Fibroblast of villous mesenchyme (primary cell): ENCODE measurements at places on chromosomes 16 and 17. TPM values are rescaled to one million over a fixed set of nuclear protein-coding genes. Genes with fewer than 3 reads are reported as not detected.

GRCh38 chr16:28011971-28012445 lies 51.5 kb downstream of the GSG1L start:
- peak; percentile 14 for DNase-seq

GRCh38 chr16:57061084-57061905 lies 31.1 kb upstream of the CPNE2 start:
- DNase-seq, result peak; percentile 81

DNA sequence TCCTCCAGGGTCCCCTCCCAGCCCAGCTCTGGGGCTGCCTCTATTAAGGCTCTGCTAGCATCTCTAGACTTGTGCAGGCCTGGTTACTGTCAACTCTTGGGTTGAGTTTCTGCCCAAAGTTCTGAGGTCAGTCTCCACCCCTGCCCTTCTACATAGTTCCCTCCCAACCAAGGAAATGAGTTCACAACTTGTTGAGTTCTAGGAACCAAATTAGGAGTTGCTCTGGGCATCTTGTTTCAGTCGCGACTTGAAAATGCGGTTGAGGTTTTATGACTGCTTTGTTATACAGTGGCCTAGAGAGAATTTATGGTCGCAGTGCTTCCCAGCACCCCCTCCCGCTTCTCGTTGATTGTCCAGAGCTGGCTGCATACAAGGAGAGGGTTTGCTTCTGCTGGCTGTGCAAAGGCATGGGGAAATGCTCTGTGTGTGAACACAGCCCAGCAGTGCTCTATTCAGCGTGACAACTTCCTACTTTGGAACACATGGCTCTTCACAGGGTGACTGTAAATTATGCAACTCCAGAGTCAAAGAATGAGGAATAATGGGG lies 20.2 kb downstream of the GNAO1 start:
- DNase-seq, result peak; percentile 1

DNA sequence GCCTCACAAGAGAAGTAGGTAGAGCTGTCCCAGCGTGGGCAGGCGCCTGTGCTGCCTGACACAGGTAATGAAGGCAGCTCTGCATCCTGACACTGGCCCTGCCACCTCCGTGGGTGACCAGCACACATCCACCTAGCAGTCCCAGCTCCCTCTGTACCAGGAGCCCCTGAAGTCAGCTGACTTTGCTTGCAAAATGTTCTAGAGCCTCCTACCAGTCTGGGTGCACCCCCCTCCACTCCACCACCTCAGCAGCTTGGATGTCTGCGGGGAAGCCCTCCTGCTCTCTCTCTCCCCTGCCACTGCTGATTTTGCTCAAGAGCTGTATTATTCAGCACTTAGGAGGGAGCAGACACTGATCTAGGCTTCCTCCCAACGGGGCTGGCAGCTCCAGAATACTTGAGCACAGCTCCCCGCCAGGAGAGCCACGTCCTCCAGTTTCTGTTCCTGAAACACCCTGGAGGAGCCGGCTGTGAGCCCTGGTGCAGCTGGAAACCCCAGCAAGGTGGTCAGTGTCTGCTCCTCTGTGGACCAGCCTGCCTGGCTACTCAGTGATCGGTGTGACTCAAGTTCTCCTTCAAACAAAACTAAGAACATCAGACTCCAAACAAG lies 1.0 kb downstream of the RNF166 start:
- peak; percentile 30 for DNase-seq

MLYCD gene
- 2.6 and 3.2 TPM in 2 replicates for total RNA-seq

DNA sequence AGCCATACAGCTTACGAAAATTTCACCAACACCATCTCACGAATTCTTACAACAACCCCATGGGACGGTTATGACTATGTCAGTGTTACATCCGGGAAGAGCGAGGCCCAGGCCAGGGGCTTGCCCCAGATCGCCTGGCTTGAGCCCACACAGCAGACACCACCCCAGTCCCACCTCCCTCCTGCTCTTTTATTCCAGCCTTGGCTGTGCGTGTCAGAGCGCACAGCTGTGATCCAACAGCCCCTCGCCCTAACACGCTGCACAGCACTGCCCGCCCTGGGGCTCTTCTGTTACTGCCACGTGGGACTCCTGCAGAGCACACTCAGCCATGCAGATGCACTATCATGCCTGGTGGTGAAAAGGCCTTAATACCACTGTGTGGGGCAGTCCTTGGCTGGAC lies 127.9 kb downstream of the ENGASE start:
- DNase-seq, result no peak

DNA sequence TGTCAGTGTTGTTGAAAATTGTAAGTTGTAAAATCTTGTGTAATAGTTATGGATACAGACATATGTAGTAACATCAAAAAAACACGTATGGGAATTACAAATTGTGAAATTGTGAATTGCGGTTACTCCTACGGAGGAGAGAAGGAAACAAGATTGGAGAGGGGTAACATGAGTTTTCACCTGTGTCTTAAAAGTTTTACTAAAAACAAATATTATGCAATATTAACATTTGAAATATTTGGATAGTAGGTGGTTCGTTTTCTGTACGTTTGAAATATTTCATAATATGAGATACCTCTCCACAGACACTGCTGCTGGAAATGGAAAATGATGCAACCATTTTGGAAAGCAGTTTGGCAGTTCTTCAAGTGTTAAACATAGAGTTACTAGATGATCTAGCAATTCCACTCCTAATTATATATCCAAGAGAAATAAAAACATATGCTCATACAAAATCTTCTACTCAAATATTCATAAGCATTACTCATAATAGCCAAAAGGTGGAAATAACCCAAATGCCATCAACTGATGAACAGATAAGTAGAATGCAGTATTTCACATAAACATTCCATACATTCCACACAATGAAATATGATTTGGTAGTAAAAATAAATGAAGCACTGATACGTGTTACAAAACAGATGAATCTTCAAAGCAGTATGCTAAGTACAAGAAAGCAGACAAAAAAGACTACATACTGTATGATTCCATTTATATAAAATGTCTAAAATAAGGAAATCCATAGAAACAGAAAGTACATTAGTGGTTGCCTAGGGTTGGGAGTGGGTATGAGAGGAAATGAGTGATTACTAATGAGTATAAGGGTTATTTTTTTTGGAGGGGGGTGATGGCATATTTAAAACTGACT lies 40.7 kb upstream of the ABCA10 start:
- DNase-seq, result peak; percentile 77

GRCh38 chr16:31250782-31251384 lies 8.9 kb upstream of the ITGAM start:
- no peak for DNase-seq

DNA sequence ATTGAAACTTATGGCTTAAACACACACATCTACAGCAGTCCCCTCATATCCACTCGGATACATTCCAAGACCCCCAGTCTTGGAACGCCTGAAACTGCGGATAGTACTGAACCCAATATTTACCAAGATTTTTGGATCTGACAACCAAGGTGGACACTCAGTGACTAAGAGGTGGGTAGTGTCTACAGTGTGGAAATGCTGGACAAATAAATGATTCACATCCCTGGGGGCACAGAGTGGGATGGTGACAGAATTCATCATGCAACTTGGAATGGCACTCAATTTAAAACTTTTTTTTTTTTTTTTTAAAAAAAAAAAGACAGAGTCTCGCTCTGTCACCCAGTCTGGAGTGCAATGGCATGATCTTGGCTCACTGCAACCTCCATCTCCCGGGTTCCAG lies 54.2 kb upstream of the TRAP1 start:
- DNase-seq, result no peak

DNA sequence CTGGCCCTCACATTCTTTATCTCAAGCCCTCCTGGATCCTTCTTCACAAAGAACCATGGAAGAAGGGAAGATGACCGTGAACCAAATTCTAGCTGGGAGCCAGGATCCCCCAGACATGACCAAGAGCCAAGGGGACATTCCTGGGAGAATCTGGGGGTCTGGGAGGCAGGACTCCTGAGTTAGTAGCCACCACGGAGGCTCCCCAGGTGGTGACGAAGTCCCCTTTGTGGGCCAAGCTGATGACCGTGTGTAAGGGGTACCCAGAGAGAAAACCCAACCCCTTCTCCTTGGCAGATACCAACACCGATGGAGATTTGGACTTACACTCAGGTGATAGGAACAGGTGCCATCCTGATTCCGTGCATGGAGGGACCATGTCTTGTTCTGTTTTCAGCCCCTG lies 6.8 kb upstream of the GFAP start:
- no peak for DNase-seq

DNA sequence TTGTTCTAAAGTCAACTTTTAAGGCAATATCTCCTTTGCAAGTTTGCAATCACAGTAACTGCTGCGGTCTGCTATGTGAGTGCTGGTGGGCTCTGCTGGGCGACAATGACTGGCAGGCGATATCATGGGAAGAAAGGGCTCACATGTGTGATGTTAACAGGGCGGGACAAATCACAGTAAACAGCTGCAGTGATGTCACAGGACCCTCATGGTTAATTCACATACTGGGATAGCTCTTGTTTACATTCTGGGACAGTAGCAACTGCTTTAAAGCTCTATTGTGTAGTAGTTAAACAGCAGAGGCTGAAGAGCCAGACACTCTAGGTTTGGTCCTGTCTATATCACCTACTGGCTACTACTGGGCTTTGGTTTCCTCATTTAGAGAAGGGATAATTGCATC lies 257.2 kb upstream of the ASIC2 start:
- DNase-seq, result no peak

CCL1 gene
- total RNA-seq, result not detected in 2 replicates

DNA sequence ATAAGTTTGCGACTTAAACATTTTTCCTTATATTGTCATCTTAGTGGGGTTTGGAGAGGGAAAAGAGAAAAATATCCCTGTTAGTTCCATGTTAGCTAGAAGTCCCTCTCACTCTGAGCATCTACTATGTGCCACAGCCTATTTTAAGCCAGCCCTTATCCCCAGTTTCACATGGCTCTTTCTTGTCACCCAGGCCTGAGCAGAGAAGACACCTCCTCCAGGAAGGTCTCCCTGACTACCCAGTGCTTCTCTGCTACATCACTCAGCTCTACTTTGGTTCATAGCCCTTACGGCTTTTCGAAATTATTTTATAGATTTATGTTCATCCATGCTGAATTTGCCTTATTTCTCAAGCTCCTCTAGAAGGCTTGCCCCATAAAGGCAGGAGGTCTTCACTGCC lies 7.2 kb upstream of the MAP2K3 start:
- no peak for DNase-seq

KRT9 gene
- total RNA-seq, result not detected in 2 replicates

- DNase-seq, result peak; percentile 23
These were observed 908 bp downstream of the FKBP10 start for GRCh38 chr17:41813699-41814124.
